Fibroblast of pulmonary artery (primary cell): ENCODE measurements at places on chromosomes 4 and X.

- no peak for DNase-seq
Observed at GRCh38 chr4:56607926-56608325, 73.2 kb downstream of the HOPX start.

- peak; percentile 88 for DNase-seq
Observed at GRCh38 chr4:85787133-85787532, 312.2 kb downstream of the ARHGAP24 start.

DNA sequence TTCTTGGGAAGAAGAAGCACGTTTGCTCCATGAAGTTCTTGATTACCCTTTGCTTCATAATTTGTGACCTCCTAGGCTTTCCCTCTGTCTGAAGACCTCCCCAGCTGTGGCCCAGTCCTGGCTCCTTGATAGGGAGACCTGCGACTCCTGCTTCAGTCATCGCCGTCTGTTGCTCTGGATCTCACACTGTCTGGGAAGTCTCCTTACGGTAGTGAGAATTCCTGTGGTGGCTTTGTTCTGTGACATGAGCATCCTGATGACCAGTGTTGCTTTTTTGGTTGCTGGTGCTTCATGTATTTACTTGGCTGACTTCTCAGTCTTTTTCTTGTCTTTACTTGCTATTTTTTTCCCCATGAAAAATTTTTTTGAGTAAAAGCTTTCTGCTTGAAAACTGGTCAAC lies 44.2 kb downstream of the JADE1 start:
- no peak for DNase-seq

- DNase-seq, result no peak
Observed at GRCh38 chr4:142801966-142802365, 44.1 kb downstream of the INPP4B start.

DNA sequence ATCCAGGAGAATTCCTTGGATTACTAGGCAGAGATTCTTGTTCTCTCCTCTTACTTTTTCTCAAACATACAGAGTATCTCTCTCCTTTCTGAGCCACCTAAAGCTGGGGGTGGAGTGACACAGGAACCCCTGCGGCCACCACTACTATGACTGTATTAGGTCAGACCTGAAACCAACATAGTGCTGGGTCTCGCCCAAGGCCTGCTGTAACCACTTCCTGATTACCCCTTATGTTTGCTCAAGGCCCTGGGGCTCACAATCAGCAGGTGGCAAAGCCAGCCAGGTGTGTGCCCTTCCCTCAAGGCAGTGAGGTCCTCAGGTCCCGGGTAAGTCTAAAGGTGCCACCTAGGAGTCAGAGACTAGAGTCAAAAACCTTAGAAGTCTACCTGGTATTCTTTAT lies 166.4 kb downstream of the PARM1 start:
- DNase-seq, result no peak

DNA sequence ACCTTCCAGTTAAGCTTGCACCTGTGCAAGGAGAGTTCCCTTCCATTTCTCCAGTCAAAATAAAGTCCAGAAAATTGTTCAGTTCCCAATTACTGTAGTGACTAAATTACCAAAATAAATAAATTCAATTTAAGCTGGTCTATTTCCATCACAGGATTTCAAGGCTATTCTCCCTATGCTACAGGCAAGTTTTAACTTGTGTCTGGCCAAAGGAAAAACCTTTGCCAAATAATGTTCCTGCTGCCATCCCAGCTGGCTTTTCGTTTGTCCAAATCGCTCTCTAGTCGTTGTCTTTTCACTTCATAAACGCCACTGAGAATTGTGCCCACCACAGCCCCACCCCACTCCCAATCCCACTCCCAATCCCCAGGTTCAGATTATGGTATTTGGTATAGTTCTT lies 2.4 kb downstream of the KCTD8 start:
- DNase-seq, result no peak

DNA sequence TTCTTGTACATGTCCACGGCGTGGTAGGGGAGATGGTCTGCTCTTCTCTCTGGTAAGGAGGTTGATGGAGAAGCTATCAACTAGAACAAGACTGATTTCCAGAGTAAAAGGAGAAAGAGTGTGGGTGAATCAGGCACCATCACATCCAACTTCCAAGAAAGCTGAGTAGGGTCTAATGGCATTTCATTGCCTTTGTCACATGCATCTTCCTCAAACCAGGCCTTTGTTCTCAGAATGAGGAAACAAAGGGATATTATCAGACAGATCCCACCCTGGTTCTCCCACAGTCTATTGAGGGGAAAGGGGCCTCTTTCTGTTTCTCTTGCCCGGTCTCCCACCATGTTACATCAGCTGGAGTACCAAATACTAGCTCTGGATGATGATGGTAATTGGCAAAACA lies 160.2 kb upstream of the RBPJ start:
- DNase-seq, result no peak

DNA sequence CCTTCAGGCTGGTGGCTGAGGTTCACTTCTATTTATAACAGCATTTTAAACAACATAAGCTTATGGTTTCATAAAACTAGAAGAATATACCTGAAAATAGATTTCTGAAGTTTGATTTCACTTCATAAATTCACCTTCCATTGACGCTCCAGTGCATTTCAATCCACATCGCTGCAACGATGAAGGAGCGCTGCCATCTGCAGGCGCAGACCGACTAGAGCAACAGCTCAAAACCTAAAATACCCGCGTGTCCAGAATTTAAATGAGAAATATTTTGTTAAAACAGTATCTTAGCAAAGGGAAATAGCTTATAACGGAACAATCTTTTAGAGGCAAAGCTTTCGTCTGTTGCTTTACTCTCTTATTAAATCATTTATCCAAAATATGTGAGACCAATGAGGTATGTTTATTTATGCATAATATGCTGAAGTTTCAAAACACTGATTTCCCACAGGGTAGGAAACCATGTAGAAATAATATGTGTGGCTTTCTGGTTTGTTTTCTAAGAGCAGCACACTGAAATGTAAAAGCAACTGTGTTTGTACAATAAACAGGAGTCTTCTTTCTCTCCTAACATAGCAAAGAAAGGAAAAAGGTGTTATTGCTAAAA lies 816.4 kb upstream of the FRG1 start:
- DNase-seq, result peak; percentile 28

- DNase-seq, result no peak
Observed at GRCh38 chr4:84847978-84848377, 118.5 kb downstream of the WDFY3 start.

DNA sequence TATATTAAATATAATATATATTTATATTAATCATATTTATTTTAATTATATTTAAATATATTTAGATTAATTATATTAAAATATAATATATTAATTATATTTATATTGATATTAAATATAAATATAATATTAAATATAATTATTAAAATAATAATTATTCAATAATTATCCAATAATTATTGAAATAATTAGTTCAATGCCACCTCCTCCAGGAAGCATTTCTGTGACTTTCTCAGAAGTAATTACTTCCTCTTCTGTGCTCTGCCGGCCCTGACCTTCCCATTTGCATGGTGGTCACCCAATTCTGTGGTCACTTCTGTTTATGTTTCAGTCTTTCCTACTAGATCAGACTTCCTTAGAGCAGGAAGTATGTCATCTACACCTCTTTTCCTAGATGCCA lies 45.8 kb downstream of the EVC2 start:
- DNase-seq, result no peak

DNA sequence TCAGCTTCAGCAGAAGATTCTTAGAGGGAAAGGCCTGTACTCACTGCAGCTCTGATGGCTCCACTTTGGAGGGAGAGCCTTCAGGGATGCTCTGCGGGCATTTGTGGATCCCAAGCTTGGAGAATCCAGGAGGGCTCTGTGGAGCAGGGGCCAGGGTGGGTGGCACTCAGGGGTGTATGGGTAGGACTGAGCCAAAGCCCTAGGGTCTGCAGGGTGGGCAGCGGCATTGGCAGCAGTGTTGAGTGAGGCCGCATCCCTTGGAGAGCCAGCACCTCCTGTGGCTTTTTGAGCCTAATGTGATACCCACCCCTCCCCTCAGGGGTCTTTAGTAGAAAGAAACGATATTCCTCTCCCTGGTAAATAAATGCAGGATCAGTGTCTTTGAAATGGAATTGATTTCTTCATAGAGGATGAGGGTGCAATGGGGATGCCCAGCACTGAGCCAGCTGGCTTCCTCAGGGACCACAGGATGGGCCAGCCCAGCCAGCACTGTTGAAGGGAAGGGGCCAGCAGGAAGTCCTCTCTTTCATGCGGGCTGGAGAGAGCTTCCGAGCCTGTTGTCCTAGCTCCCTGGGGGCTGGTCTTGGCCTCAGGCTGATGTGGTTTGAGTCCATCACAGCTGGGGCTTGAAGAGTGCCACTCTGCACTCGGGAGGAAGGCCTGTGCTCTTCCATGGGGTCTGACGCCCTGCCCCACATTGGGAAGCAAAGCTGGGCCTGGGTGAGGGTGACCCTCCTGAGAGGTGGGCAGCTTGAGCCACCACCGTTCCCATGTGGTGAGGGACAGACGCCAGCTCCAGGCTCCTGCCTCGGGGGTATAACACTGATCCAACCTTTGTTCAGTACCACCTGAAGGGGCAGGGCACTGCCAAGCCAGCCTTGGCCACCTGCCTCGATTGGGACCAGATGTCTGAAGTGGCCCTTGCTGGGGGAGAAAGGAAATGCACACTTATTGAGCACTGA lies 49.5 kb downstream of the PSAPL1 start:
- no peak for DNase-seq

GRCh38 chrX:2474963-2475726 lies 25.6 kb downstream of the DHRSX start:
- no peak for DNase-seq

DNA sequence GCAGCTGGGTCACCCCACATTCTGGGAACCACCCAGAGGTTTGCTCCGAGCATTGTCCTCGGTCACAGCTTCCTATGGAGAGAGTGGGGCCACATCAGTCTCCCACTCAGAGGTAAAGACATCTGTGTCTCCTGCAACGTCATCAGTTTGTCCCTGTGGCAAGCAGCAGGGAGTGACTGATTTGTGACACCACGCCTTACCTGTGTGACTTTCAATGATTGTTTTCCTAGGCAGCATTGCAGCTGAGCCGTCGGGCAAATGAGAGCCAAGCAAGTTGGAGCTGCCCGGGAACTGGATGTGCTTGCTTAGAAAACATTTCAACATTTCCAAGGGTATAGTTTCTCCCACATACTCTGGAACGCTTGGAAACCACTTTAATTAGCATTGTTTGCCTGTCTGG lies 29.7 kb upstream of the HELT start:
- DNase-seq, result no peak

DNA sequence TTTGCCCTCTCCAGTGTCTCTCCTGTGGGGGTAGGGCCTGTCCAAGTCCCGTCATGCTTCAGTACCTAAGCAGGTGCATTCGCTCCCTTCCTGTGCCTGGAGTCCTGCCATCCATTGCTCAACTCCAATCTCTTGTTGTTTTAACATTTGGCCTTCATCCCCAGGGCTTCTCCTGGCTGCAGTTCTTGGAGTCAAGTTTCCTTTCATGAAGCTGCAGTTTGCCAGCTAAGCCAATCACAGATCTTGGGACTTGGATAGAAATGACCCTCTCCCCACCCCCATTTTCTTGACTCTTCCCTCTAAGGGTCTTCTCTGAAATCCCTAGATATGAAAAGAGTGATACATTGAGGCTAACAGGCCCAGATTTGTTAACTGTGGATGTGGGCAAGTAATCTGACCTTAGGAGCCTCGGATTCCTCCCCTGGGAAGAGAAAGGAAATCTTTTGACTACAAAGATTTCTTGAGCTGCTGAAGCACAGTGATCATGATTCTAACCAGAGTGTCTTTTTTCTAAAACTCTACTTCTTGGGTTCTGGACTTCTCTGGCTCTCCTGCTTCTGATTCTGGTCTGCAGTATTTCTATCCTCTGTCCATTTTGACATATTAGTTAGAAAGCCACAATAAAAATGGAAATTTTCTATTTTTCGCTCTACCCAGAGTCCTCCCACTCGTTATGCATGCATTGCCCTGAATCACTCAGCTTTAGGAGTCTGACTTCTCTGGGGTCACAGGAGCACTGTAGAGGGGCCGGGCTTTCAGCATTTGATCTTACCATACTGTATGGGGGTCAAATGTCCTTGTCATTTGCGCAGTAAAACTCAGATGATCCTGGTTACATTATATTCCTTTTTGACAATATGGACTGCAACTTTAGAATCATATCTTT lies 61.0 kb downstream of the CHRNA9 start:
- peak; percentile 61 for DNase-seq

GRCh38 chrX:53084043-53084570 lies 1.9 kb downstream of the TSPYL2 start:
- no peak for DNase-seq

- no peak for DNase-seq
Observed at GRCh38 chr4:138774940-138775339, 240.6 kb upstream of the NOCT start.

- no peak for DNase-seq
Observed at GRCh38 chrX:18698737-18699650, 8.5 kb upstream of the PPEF1 start.

GRCh38 chr4:147312376-147313046 lies 168.4 kb upstream of the EDNRA start:
- peak; percentile 51 for DNase-seq

DNA sequence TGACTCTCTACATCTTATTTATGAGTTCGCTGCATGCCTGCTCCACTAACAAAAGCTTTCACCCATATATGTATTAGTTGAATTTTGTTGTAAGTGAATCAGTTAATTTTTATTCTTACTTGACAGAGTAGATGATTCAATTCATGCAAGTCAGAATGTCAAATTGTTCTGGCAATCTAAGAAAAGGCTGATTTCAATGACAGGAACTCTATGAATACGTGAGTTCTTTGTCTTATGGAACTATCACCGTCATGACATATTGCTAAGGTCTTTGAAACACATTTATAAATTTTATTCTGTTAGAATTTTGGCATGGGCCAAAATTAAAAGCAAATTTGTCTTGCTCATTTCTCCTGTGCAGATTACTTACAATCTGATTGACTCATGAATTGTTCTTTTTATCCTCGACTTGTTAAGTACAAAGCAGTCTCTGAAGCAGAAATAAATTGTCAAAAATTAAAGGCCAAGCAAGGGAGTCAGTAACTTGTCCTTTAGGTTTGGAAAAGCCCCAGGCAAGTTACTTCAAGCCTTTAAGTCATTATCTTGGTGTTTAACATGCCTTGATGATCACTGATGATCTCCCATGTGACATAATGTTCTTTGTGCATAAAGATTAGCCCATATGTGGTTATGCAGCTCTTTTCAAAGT lies 89.0 kb upstream of the GC start:
- no peak for DNase-seq

DNA sequence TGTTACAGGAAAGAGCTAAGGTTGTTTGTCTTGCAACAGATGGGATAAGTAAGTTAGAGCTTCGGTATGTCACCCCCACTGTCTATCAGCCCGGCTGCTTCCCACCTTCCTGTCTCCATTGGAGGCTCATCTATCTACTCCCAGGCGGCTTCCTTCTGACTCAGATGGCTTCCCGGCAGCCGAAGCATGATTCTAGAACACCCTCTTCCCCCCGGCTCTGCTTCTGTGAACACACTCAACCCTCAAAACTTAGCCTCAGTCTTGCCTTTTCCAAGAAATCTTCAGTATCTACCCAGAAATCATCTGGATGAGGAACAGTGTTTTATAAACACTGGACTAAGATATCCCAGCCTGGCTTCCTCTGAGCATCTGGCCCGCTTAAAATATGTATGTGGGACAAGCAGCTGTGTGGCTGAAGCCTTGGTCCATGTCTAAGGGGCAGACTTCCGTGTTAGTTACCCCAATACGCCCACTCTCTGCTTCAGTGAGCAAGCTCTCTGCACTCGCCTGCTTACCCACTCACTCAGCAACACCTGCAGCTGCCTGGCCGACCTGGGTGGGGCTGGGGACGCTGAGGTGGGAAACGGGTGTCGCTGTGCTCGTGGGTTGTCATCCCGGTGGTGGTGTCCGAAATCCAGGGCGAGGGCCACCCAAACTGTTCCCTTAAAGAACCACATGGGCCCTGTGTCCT lies 12.0 kb upstream of the SLC2A9 start:
- peak; percentile 76 for DNase-seq
